Stomach (tissue), 19 donors: ENCODE measurements at places on chromosomes 1 and 21. TPM values are rescaled to one million over a fixed set of nuclear protein-coding genes. Genes with fewer than 3 reads are reported as not detected.

Gene SPRR5
- not detected for total RNA-seq

Gene PRDM15
- 44.6 TPM for total RNA-seq

Gene TSSK3
- total RNA-seq = not detected

Gene S100A2
- total RNA-seq = not detected

Gene F5
- 0.87 TPM for total RNA-seq

Gene GPR161
- total RNA-seq = 5.2 TPM

Gene RHOC
- total RNA-seq = 113 TPM

Gene SLFNL1
- total RNA-seq = 0.73 TPM

Gene CDCP2
- 0.18 TPM for total RNA-seq

Gene RAB25
- total RNA-seq = 216 TPM

DNA sequence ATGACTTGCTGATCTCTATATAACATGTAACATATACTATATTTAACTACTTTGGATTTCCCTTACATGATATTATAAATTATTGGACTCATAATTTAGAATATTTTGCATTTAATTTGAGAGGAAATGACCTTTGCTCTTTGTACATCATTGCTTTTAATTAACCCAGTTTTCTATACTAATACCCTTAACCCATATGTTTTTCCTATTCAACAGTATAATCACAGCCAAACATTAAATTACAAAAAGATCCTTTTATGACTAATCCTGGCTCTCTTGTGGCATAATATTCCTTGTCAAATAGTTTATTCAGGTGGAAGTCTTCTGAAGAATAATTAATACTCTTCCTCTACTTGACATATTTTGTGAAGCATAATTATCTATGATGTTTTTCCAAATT, 56.0 kb upstream of the GPR52 start:
- H3K4me1 ChIP-seq = no peaks in the 10 kb centered on the region
- no peaks in the 10 kb centered on the region for H3K27me3 ChIP-seq
- H3K27ac ChIP-seq = no peak overlapping the region
- no peaks in the 10 kb centered on the region for H3K36me3 ChIP-seq
- no peak overlapping the region for H3K4me3 ChIP-seq
- DNase-seq = no peak

DNA sequence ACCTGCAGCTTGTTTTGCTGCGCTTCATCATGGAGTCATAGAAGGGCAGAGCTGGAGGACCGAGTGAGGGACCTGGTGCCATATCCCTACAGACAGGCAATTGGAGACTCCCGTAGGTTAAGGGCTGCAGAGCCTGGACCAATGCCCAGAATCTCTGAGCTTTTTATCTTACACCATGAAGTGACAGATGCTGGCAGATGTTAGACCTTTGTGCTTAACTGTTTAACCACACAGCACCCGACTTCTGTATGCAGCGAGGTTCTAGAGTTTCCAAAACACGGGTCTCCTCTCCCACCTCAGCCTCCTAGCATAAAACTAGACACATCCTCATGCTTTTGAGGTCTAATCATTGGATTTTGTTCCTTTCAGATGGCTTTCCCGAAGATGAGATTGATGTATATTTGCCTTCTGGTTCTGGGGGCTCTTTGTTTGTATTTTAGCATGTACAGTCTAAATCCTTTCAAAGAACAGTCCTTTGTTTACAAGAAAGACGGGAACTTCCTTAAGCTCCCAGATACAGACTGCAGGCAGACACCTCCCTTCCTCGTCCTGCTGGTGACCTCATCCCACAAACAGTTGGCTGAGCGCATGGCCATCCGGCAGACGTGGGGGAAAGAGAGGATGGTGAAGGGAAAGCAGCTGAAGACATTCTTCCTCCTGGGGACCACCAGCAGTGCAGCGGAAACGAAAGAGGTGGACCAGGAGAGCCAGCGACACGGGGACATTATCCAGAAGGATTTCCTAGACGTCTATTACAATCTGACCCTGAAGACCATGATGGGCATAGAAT, 47.6 kb downstream of the B3GALT5 start:
- H3K4me1 ChIP-seq = peaks cover 14% of the 10 kb centered on the region
- DNase-seq = peak; percentile 92

DNA sequence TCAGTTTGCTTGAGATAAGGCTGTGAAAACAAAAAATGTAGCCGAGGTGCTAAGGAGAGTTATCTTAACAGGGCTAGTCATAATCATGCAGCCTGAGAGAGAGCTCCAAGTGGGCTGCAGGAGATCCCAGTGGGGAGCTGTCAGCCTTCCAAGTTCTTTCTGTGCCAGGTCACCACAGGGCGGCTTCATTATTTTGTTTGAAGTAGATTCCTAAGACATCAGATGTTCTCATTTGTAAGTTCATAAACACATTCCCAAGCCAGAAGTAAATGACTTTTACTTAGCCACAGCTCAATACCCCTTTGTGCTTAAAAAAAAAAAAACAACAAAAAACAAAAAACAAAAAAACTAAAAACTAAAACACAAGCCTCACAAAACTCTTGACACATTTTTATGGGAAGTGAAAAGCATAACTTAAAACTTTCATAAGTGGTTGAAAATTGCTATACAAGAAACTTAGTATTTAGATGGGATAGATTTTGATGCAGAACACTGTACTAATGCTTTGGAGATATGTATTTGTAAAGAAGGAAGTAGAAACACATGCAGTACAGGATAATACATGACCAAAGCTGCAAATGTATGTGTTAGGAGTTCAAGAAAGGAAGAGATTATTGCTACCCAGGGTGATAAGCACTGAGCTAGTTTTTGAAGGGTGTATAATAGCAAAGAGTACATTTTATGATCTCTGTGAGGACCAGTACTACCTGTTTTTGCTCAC, 8.6 kb downstream of the CDC14A start:
- no peak overlapping the region for H3K4me3 ChIP-seq
- H3K27me3 ChIP-seq = no peaks in the 10 kb centered on the region
- peaks cover 6% of the 10 kb centered on the region for H3K36me3 ChIP-seq
- H3K4me1 ChIP-seq = peaks cover 29% of the 10 kb centered on the region
- peak; percentile 71 for DNase-seq
- no peak overlapping the region for H3K27ac ChIP-seq

- no peak overlapping the region for H3K27ac ChIP-seq
- H3K36me3 ChIP-seq = no peaks in the 10 kb centered on the region
- no peaks in the 10 kb centered on the region for H3K27me3 ChIP-seq
- H3K4me1 ChIP-seq = no peaks in the 10 kb centered on the region
Measured at GRCh38 chr1:172383536-172383935, 36.9 kb upstream of the C1orf105 start.

DNA sequence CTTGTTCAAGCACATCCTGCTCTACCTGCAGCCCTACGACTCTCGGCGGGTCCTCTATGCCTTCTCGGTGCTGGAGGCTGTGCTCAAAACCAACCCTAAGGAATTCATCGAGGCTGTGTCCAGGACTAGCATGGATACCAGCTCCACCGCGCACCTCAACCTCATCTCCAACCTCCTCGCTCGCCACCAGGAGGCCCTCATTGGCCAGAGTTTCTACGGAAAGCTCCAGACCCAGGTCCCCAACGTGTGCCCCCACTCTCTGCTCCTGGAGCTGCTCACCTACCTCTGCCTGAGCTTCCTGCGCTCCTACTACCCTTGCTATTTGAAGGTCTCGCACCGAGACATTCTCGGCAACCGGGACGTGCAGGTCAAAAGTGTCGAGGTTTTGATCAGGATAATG, 74.3 kb upstream of the MORC3 start:
- DNase-seq = no peak
- no peak overlapping the region for H3K4me3 ChIP-seq
- H3K27me3 ChIP-seq = no peaks in the 10 kb centered on the region
- peaks cover 82% of the 10 kb centered on the region for H3K36me3 ChIP-seq

- H3K27me3 ChIP-seq = no peaks in the 10 kb centered on the region
- H3K36me3 ChIP-seq = peaks cover 6% of the 10 kb centered on the region
- H3K4me3 ChIP-seq = no peak overlapping the region
- peak overlapping the region; percentile 85 for H3K27ac ChIP-seq
- peaks cover 29% of the 10 kb centered on the region for H3K4me1 ChIP-seq
- peak; percentile 65 for DNase-seq
Measured at GRCh38 chr1:203692565-203693470, 66.2 kb downstream of the ATP2B4 start.

DNA sequence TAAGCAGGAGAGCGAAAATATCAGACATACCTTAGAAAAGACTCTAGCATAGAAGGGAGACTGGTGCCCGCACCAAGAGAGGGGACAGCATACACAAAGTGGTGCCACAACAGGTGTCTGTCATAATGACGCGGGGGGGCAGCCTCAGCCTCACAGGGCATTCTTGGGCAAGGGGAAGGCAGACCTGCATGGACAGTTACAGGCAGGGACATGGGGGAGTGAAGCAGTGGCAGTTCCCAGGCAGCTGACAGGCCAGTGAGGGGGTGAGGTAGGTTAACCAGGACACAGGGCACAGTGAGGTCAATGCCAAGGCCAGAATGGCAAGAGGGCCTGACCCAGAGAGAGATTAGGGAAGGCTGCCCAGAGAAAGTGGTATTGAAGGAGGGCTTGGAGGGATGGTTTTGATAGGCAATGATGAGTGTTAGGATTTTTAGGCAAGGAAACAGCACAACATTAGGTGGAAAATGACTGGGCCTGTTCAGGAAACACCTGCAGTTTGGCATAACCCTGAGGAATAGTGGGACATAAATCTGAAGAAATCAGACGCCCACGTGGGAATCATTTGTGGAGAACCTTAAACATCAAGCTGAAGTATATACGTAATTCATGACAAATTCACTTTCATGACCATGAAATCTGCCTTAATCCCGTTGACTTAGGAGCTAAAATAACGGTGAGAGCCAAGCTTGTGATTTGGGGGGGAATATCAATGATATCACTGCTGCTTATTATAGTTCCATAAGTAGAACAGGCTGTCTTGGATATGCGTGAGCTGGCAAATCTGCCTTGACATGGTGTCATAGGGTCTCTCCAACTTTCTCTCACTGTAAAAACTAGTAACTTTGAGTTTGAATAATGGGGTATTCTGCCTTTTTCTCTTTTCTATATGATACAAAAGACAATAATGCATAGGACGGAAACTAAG, 8.9 kb downstream of the PTPN14 start:
- H3K4me3 ChIP-seq = no peak overlapping the region
- H3K27ac ChIP-seq = no peak overlapping the region
- no peaks in the 10 kb centered on the region for H3K27me3 ChIP-seq
- no peak for DNase-seq
- peaks cover 16% of the 10 kb centered on the region for H3K4me1 ChIP-seq

- peaks cover 27% of the 10 kb centered on the region for H3K4me1 ChIP-seq
- peak; percentile 74 for DNase-seq
- H3K27me3 ChIP-seq = peaks cover 14% of the 10 kb centered on the region
- no peak overlapping the region for H3K27ac ChIP-seq
- no peaks in the 10 kb centered on the region for H3K36me3 ChIP-seq
Measured at GRCh38 chr1:3359756-3360440, 94.6 kb upstream of the ARHGEF16 start.

GRCh38 chr1:207888652-207889051, 22.3 kb downstream of the CD34 start:
- no peaks in the 10 kb centered on the region for H3K36me3 ChIP-seq
- DNase-seq = no peak
- peaks cover 52% of the 10 kb centered on the region for H3K4me1 ChIP-seq
- H3K27me3 ChIP-seq = no peaks in the 10 kb centered on the region

DNA sequence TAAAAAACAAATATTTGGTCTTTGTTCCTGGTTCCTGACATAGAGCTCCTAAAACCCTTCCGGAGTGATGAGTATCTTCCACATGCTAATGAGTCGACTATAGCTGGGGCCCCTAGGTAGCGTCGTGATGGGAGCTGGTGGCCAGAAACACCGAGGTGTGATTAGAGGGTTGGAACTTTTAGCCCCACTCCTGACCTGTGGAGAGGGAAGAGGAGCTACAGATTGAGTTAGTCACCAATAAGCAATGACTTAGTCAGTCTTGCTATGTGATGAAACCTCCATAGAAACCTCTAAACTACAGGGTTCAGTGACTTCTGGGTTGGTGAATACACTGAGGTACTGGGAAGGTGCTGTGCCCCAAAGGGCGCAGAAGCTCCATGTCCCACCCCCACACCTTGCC, 30.1 kb upstream of the PLD5 start:
- no peaks in the 10 kb centered on the region for H3K36me3 ChIP-seq
- no peak overlapping the region for H3K4me3 ChIP-seq
- no peaks in the 10 kb centered on the region for H3K4me1 ChIP-seq
- no peaks in the 10 kb centered on the region for H3K27me3 ChIP-seq
- no peak for DNase-seq

DNA sequence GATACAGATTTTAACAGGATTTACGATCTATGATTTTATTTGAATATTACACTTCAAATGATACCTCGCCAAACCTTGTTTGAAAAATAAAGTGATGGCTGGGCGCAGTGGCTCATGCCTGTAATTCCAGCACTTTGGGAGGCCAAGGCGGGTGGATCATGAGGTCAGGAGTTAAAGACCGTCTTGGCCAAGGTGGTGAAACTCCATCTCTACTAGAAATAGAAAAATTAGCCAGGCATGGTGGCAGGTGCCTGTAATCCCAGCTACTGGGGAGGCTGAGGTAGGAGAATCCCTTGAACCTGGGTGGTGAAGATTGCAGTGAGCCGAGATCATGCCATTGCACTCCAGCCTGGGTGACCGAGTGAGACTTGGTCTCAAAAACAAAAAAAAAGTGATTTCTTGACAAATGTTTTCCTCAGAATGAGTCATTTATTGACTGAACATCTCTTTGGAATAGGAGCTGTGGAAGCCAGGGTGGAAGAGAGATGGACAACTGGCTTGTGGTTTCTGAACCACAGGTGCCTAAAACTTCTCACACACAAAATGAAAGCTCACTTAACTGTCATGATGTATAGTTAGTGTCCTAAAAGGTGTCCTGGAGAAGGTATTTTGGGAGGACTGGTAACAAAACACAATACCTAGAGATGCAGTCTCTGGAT, 11.9 kb downstream of the PKNOX1 start:
- no peak overlapping the region for H3K4me3 ChIP-seq
- DNase-seq = no peak
- H3K36me3 ChIP-seq = no peaks in the 10 kb centered on the region
- no peaks in the 10 kb centered on the region for H3K4me1 ChIP-seq
- no peak overlapping the region for H3K27ac ChIP-seq
- no peaks in the 10 kb centered on the region for H3K27me3 ChIP-seq

- no peaks in the 10 kb centered on the region for H3K4me1 ChIP-seq
- no peaks in the 10 kb centered on the region for H3K27me3 ChIP-seq
- no peak overlapping the region for H3K27ac ChIP-seq
Measured at GRCh38 chr1:112605633-112606327, 13.2 kb downstream of the ST7L start.

- no peak overlapping the region for H3K27ac ChIP-seq
- H3K27me3 ChIP-seq = no peaks in the 10 kb centered on the region
- peaks cover 51% of the 10 kb centered on the region for H3K36me3 ChIP-seq
- H3K4me1 ChIP-seq = peaks cover 43% of the 10 kb centered on the region
- no peak for DNase-seq
Measured at GRCh38 chr1:149977345-149977744, 33.2 kb downstream of the OTUD7B start.

GRCh38 chr1:50474859-50475809, 51.9 kb upstream of the DMRTA2 start:
- no peaks in the 10 kb centered on the region for H3K4me1 ChIP-seq
- DNase-seq = peak; percentile 55
- H3K27ac ChIP-seq = no peak overlapping the region
- no peak overlapping the region for H3K4me3 ChIP-seq
